SHP77 treated with DMSO at 0.1 percent for 48 hours (cell line): ENCODE measurements at places on chromosomes 16 and 17.

- no peak for DNase-seq
These were observed 11.6 kb downstream of the COPZ2 start for GRCh38 chr17:48025904-48026501.

DNA sequence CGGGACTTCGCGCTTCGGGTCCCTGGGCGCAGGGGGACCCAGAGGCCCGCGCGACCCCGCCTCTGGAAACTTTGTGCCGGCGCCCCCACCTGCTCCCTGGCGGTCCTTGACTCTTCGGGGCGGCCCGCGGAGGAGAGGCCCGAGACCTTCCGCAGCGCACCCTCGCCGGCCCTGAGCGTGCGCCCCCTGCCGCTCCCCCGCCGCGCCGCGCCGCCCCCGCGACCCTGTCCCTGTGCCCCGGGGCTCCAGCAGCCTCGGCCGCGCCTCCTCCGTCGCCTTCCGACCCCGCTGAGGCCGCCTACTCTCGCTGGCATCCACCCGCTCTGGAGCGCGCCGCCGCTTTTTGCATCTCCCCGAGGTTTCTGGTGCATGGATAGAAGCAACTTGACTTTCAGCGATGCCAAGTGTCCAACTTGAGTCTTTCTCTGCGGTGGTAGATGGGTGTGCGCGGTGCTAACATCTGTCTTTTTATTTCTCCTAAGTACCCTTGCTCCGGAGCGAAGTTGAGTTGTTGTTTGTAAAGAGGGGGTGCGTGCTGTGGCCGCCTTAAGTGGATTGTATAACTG is 414 bp downstream of the DUSP14 start:
- DNase-seq, result no peak

DNA sequence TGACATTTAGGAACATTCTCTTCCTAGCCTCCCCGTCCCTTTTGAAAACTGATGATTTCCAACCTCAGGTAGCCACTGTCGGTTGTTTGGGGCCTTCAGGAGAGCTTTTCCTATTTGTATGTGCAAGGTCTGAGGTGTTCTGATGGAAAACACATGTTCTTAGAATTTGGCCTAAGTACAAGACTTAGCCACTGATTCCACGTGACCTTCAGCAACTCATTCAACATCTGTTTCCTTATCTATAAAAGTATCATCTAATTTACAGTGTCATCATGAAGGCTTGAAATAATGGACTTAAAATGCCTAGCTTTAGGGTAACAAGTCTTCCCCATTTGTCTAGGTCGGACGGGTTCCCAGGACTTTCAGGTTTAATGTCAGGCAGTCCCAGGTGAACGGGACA is 259.3 kb downstream of the SOX9 start:
- DNase-seq, result no peak

DNA sequence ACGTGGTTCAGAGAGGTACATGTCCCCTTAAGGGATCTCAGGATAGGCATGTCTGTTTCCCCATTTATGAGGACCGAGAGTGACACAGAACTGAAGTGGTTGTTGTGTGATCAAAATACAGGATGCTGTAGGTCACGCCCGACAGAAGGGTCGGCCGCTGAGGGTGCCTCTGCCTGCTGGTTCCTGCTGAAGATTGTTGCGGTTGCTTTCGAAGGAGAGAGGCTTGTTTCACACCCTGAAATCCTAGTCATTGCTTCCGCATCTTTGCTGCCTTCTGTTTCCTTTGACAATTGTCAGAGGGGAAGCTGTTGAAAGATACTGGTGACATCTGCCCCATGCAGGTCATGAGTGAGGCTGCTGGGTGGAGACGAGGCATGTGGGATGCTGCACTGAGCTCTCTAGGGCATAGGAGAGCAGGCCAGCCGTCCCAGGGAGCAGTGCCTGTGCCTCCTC is 3.8 kb upstream of the NAT9 start:
- no peak for DNase-seq

- DNase-seq, result peak; percentile 65
These were observed 74.7 kb downstream of the RPA1 start for GRCh38 chr17:1904273-1905182.

DNA sequence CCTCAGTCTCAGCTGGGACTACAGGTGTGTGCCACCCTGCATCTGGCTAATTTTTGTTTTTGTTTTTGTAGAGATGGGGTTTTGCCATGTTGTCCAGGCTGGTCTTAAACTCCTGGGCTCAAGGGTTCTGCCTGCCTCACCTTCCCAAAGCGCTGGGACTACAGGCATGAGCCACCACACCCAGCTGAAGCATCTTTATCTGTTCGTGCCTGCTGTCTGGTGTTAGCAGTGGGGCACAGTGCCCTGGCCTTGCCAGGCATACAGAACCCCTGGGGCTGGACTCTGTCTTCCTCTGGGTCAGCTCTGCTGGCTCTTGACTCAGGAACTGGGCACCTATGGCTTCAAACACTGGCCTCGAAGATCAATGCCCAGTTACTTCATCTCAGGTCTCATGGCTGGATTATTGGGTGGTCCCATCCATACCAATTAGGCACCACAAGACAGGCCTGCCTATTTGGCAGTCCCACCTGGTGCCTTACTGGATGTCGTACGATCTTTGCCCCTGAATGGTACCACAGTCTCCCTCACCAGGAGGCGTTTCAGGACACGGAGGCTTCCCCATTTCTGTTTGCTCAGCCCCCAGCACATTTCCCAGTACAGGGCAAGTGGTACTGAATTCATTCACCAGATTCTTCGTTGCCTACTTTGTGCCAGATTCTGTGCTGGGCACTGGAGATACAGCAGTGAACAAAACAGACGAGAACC is 99.3 kb downstream of the RAB11FIP4 start:
- no peak for DNase-seq
